ENCODE measurements at places on chromosomes 12 and 14.

DNA sequence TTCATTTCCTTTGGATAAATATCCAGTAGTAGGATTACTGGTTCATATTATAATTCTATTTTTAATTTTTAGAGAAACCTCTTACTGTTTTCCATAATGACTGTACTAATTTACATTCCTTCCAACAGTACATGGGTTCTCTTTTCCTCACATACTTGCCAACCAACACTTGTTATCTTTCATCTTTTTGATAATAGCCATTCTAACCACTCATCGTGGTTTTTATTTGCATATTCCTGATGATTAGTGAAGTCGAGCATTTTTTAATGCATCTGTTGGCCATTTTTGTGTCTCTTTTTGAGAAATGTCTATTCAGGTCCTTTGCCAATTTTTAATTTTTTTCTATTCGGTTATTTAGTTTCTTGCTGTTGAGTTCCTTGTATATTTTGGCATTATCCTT lies 457.7 kb upstream of the PDE3A start:
- DNase-seq = no peak

DNA sequence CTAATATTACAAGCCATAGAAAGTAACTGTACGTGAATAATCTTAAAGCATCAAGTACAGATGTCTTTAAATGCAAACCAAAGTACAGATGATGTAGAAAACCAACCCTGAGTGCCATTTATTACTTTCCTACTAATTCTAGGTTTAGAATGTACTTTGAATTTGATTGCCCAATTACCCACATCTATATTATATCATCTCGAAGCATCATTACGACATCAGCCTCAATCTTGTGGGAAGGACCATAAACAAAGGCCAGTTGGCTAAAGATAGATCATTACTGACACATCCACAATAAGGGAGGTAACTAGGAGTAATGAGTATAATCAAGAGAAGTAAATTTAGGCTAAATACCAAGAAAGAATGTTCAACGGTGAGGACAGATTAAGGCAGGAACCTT lies 478.9 kb downstream of the BCAT1 start:
- DNase-seq = no peak

DNA sequence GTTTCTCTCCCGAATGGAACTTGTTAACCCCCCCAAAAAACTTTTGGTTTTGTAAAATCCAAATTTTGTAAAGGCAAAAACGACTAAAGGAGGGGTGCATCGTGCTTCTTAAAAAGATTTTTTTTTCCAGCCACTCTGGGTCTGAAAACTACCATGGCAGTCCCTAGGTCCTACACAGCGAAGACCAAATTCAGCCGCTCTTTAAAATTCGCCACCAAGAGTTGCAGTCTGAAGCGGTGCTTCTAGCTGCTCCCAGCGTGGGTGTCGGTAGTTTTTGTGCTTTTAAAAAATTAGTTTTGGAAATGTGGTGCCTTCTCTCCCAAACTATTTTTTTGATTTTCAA lies 873 bp upstream of the GSC start:
- DNase-seq = no peak

DNA sequence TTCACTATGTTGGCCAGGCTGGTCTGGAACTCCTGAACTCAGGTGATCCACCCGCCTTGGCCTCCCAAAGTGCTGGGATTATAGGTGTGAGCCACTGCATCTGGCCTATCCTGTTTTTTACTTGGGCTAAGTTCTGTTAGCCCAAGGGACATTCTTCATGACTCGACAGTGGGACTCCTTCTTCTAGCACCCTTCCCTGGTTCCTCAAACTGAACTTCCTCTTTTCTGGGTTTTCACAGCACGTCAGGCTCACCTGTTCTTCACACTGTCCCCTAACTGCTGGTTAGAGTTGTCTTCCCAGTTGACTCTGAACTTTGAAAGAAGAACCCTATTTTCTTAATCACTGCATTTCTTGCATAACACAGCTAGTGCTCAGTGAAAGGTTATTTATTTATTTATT lies 22.5 kb downstream of the CABP1 start:
- DNase-seq = no peak

GRCh38 chr12:29041621-29042020 lies 107.5 kb upstream of the FAR2 start:
- no peak for DNase-seq

GRCh38 chr12:30427555-30427954 lies 268.1 kb downstream of the IPO8 start:
- no peak for DNase-seq

- no peak for DNase-seq
These were observed 67.2 kb upstream of the HMGA2 start for GRCh38 chr12:65756956-65757511.

DNA sequence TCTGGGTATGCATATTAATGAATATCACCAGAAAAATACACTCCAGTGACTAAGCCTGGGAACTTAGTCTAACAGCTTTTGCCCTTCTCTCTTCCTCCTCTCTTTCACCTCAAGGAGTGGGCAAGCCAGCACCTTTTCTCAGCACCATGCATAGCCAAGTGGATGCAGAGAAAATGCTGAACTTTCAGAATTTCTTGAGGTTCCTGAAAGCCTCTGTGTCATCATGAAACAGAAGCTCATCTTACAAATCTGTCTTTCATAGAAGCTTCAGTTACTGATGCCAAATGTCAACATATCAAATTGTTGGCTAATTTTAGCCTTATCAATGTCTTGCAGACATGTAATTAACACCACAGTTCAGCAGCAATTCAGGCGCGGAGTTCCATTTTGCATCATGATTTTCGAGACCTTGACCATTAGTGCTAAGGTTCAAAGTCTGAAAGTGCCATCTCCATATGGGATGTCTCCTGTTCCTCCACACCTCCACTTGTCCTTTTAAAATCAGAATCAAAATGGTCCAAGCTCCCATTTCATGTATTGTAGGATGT lies 51.1 kb upstream of the RPH3A start:
- no peak for DNase-seq

DNA sequence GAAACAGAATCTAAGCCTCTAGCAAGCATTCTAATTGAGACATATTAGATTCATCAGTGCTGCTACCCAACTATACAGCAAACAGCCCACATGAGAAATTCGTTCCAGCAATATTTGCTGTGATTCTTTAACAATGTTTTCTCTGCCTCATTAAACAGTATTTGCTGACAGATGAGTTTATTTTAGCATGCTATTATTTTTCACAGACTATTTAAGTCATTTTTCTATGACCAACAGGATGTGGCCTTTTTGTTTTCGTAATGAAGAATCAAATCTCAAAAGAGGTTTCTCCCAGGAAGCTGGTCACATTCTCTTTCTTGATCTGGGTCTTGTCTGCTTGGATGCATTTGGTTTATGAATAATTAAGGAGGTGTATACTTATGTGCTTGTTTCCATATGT lies 23.2 kb upstream of the SERPINA12 start:
- DNase-seq = no peak

GRCh38 chr12:45257185-45257930 lies 41.5 kb downstream of the ANO6 start:
- no peak for DNase-seq

DNA sequence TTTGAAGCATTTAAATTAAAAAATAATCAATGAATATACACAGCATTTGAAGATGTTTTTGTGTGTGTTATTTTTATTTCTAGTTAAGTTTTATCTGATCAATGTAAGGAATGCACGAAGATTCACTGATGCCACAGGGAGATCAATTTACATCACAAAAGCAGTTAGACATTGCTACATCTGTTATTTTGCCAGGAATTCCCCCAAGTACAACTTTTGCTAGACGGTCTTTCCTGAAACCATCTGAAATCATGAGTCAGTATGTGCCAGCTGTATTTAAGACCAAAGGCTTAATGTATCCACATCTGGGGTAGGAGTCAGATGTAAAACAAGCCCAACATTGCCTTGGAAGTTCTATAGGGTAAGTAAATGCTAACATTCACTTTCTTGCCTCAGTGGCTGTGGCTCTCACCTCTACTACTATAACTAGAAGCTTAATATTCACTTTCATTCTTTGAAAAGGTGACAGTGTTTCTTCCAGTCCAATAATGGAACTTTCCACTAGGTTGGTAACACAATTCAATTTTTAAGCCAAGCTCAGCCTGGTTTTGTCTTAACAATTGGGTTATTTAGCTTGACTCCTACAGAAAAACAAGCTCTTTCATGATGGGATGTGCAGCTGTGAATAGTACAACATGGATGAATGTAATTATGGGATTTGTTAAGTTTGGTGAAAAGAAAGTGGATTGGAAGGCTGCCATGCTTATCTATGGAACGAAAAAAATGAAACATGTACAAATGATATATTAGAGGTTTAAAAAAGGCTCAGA lies 385.4 kb upstream of the TMEM132C start:
- DNase-seq = no peak

- DNase-seq = no peak
These were observed 44.9 kb downstream of the KTN1 start for GRCh38 chr14:55624913-55625312.

- no peak for DNase-seq
These were observed 7.5 kb upstream of the SAV1 start for GRCh38 chr14:50675597-50675996.

DNA sequence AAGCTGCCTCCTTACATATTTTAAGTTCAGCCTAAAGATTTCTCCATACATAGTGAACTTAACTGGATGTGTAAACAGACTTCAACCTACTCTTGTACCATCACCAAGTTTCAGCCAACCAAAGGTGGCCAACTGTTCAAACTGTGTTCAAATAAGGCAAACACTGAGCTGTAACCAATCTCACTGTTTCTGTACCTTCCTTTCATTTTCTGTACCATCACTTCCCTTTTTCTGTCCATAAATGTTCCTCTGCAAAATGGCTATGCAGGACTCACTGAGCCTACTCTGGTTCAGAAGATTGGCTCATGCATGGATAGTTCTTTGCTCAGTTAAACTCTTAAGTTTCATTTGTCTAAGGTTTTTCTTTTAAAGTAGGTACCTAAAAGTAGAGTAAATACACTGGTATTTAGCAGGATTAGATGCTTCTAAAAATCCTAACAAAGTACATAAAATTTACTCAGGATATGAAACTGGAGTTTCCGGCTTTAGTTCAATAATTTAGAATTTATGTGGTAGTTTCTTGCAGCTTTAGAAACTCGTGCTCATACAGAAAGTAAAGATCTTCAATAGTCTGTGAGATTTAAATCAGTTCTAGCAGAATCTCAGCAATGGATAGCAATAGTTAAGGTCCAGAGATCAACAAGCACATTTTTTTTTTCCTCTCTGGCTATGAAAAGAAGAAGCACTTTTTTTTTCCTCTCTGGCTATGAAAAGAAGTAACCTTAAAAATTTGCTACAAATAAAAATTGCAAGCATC lies 282.0 kb upstream of the PPFIA2 start:
- DNase-seq = no peak

- no peak for DNase-seq
These were observed 40.5 kb downstream of the ALKBH1 start for GRCh38 chr14:77667331-77667730.

DNA sequence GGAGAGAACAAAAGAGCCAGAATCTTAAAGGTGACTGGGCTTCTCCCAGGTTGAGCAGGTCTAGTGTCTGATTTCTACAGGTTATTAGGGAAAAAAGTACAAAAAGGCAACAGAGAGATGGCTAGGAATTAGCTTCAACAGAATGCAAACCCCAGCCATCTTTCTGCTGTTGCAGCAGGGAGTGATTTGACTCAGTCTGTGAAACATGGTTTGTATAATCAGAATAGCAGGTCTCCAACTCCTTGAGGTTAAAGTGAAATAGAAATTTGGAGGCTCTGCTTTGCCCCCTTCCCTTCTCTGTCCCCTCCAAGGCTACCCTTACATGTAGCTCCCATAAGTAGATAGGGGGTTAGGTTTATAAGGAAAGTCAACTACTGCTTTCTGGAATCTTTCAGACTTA lies 105.8 kb downstream of the AKAP6 start:
- DNase-seq = no peak

- DNase-seq = no peak
These were observed 12.4 kb downstream of the MTERF2 start for GRCh38 chr12:106974511-106974910.

- peak; percentile 96 for DNase-seq
These were observed 775 bp upstream of the ARID2 start for GRCh38 chr12:45728630-45729232.

DNA sequence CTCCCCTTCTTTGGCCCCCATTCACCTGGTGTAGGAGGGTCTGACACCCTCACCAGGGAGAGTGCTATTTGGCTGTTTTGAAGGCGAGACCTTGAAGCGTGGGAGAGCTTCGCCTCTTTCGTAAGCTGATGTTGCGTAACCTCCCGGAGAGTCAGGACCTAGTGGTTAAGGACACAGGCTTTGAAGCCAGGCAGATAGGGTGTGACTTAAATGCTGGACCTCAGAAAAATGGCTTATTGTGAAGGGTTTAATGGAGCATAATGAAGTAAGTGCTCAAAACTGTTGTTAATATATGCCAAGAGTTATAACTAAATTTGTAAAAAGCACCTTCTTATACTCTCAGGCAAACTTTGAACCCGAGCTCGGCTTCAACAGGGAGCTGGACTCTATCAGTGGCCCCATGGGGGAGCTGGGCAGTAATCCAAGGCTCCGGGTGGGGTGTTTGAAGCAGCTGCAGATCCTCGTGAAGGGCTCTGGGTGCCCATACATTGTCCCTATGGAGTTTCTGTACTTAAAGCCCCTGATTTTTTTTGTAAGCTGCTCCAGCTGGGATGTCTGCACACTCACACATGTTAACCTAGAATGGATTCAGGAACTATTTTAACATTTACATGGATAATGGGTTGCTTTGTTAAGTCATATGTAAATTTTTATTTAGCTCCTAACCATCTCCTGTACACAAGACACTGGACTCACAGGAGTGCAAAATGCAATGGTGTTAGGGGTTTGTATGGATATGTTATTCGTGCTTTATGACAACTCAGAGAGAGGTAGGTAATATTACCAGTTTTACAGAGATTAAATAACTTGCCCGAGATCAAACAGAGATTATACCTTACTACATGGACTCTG lies 26.0 kb downstream of the PPFIBP1 start:
- no peak for DNase-seq

DNA sequence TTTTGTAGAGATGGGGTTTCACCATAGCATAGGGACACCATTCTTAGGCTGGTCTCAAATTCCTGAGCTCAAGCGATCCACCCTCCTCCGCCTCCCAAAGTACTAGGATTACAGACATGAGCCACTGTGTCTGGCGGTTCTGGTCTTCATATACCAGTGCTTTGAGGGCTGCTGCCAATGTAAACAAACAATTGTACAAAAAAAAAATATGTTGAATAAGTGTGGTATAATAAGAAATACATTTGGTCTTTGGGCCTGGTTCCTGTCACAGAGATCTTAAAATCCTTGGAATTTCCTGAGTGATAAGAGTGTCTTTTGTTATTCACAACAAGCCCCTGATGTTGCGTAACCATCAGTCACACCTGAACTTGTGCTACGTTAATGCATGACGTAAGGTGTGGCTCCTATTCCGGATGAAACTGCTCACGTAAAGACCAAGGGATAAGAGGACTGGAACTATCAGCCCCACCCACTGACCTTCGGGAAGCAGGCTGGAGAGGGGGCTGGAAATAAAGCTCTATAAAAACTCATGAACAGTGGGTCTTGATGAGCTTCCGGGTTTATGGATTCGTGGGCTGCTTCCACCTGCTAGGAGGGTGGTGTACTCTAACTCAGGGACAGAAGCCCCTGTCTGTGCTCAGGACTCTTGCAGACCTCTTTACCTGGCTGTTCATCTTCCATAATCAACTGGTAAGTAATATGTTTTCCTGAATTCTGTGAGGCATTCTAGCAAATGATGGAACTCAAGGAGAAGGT lies 16.5 kb upstream of the RIMKLB start:
- no peak for DNase-seq
